ENCODE measurements at places on chromosomes 5 and 9. TPM values are rescaled to one million over a fixed set of nuclear protein-coding genes. Genes with fewer than 3 reads are reported as not detected.

The JAKMIP2 gene
- 2.6 TPM for total RNA-seq

The NMUR2 gene
- not detected for total RNA-seq

The PIP5KL1 gene
- 1.3 TPM for total RNA-seq

The SLC35D2 gene
- total RNA-seq, result 29.5 TPM

- no peak overlapping the region for H3K27ac ChIP-seq
- H3K4me1 ChIP-seq, result peaks cover 34% of the 10 kb centered on the region
- H3K36me3 ChIP-seq, result no peaks in the 10 kb centered on the region
- DNase-seq, result no peak
- no peaks in the 10 kb centered on the region for H3K27me3 ChIP-seq
Observed at GRCh38 chr5:139642891-139643871, 5.0 kb upstream of the CXXC5 start.

DNA sequence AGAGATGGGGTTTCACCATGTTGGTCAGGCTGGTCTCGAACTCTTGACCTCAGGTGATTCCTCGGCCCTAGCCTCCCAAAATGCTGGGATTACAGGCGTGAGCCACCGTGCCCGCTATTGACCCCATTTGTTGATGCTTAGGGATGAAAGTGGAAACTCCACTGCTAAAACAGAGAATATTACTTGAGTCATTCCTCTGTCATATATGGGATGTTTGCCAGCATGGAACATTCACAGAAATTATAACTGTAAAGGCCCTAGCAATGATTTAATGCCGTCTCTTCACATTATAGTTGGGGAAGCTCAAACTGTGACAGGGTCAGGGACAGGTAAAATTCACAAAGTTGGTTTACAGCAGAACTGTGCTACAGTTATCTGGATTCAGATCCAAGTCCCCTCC, 94.5 kb downstream of the TMC1 start:
- no peaks in the 10 kb centered on the region for H3K4me1 ChIP-seq
- no peaks in the 10 kb centered on the region for H3K27me3 ChIP-seq
- H3K4me3 ChIP-seq, result no peak overlapping the region
- H3K36me3 ChIP-seq, result no peaks in the 10 kb centered on the region
- no peak overlapping the region for H3K27ac ChIP-seq

DNA sequence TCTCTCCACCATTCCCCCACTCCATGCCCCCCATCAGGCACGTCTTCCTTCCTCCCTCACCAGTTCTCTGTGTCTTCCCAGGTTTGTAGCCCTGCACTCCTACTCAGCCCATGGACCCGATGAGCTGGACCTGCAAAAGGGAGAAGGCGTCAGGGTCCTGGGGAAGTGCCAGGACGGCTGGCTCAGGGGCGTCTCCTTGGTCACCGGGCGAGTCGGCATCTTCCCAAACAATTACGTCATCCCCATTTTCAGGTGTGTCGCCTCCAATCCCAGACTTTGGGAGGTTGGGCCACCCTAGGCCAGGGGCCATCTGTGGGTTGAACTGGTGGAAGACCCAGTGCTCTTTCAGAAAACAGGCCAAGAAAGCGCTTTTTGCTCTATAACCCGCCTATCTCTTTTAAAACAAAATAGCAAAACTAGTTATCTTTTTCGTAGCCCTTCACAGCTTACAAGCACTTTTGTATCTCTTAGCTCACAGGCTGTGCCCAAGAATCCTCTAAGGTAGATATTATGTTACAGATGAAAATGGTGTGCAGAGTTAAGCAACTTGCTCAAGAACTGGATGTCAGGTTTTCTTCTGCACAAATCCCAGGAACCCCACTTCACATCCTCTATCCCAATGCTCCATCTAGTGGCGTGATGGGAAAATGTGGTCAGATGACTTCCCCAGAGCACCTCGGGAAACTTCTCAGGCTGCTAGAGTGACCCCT, 56.2 kb downstream of the PLAC8L1 start:
- no peak overlapping the region for H3K27ac ChIP-seq
- no peak overlapping the region for H3K4me3 ChIP-seq
- no peaks in the 10 kb centered on the region for H3K4me1 ChIP-seq
- H3K27me3 ChIP-seq, result no peaks in the 10 kb centered on the region
- DNase-seq, result no peak

- no peaks in the 10 kb centered on the region for H3K4me1 ChIP-seq
- no peaks in the 10 kb centered on the region for H3K27me3 ChIP-seq
- no peak overlapping the region for H3K4me3 ChIP-seq
- no peak overlapping the region for H3K27ac ChIP-seq
Observed at GRCh38 chr5:5726401-5726800, 303.9 kb downstream of the ICE1 start.

GRCh38 chr9:132116583-132116982, 36.9 kb upstream of the MED27 start:
- H3K27ac ChIP-seq, result no peak overlapping the region
- H3K36me3 ChIP-seq, result no peaks in the 10 kb centered on the region
- H3K4me1 ChIP-seq, result no peaks in the 10 kb centered on the region
- H3K4me3 ChIP-seq, result no peak overlapping the region
- H3K27me3 ChIP-seq, result peaks cover 80% of the 10 kb centered on the region

GRCh38 chr9:16133032-16133431, 580.2 kb downstream of the CCDC171 start:
- H3K4me3 ChIP-seq, result no peak overlapping the region
- no peak overlapping the region for H3K27ac ChIP-seq
- H3K36me3 ChIP-seq, result no peaks in the 10 kb centered on the region
- no peaks in the 10 kb centered on the region for H3K4me1 ChIP-seq
- H3K27me3 ChIP-seq, result no peaks in the 10 kb centered on the region

Data from esophagus muscularis mucosa (tissue), 4 donors.